ENCODE measurements at places on chromosomes 13 and 19.
A peak's percentile ranks its signal among the peaks of the same experiment; 100 is the strongest.

DNA sequence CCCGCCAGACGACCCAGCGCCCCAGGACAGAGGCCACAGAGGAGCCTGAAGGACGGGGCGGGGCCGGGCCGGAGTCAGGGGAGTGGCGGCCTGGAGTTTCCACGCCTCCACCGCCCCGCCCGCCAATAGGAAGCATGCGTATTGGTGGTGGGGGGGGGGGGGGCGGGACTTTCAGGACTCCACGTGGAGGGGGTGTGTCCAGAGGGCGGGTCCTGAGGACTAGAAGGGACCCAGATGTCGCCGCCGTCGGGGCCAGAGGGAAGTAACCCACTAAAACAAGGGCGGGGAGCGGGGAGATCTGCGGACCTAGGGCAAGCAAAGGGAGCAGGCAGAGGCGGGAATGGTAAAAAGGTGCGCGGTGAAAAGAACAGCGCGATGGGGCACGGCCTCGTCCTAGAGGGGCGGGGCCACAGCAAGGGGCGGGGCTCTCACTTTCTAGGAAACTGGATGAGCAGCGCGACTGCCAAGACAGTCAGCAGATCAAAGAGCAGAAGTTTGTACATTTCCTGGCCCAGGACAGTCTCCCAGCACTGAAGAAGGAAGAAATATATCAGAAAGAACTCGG is 2.8 kb upstream of the LENG1 start:
- DNase-seq = no peak

GRCh38 chr13:74774264-74774663 is 640.1 kb upstream of the KLF12 start:
- no peak for DNase-seq

GRCh38 chr13:35979361-35979951 is 151.7 kb downstream of the DCLK1 start:
- DNase-seq = peak; percentile 57

DNA sequence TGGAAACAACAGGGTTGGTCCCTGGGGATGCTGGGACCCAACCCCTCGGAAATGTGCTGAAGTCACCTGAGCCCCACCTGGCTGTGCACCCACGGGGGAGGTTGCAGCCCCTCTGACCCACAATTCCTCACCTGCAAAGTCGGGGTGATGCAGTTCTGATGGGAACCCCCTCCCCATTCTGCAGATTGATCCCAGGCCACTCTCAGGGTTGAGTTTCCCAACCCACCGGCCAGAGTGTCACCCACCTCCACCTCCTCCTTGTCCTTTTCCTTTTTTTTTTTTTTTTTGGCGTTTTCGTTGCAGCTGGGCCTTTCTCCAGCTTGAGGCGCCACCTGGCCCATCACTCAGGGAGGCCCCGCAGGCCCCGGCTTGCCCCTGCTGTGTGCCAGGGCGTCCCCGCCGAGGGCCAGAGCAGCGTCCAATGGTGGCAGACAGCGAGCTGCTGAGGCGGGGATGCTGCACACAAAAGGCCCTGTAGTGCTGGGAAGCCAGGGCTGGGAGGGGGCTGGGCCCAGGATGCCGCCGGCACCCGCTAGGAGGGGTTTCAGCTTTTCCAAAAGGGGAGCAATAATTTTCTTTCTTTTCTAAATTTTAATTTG is 4.6 kb downstream of the PIK3R2 start:
- no peak for DNase-seq

DNA sequence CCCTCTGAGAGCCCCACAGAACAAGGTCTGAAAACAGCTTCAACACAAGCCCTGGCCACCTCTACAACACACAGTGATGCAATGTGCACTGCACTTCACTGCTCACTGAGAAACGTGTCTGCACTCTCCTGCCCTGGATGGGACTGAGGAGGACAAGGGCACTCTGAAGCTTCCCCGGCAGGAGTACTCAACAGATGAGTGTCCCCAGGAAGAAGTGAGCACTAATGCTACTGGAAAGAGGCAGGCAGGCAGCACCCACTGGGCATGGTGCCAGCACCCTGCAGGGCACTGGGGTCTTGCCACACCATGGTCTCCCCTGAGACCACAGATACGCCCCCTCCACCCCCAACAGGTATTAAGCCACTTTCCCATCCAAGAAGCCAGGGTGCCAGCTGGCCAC is 17.7 kb upstream of the SLC35E1 start:
- no peak for DNase-seq

GRCh38 chr13:111663953-111664421 is 343.5 kb downstream of the TEX29 start:
- no peak for DNase-seq

Data from epithelial cell of proximal tubule (primary cell).